ENCODE measurements at places on chromosomes 5 and 9.

GRCh38 chr5:14584848-14585247, 3.3 kb downstream of the OTULINL start:
- no peak overlapping the region for H3K27ac ChIP-seq
- DNase-seq = no peak
- no peaks in the 10 kb centered on the region for H3K36me3 ChIP-seq
- H3K27me3 ChIP-seq = peaks cover 8% of the 10 kb centered on the region
- H3K4me3 ChIP-seq = no peak overlapping the region

GRCh38 chr5:35904443-35905132, 33.8 kb downstream of the CAPSL start:
- H3K27me3 ChIP-seq = no peaks in the 10 kb centered on the region
- DNase-seq = no peak
- H3K27ac ChIP-seq = no peak overlapping the region

DNA sequence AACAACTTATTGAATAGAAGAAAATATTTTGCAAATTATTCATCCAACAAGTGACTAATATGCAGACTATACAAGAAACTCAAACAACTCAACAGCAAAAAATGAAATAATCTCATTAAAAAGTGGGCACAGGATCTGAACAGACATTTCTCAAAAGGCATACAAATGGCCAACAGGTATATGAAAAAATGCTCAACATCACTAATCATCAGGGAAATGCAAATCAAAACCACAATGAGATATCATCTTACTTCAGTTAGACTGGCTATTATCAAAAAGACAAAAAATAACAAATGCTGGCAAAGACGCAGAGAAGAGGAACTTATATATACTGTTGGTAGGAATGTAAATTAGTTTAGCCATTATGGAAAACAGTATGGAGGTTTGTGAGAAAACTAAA, 1.8 kb upstream of the AMACR start:
- no peak overlapping the region for H3K27ac ChIP-seq
- H3K4me3 ChIP-seq = no peak overlapping the region
- no peak for DNase-seq

DNA sequence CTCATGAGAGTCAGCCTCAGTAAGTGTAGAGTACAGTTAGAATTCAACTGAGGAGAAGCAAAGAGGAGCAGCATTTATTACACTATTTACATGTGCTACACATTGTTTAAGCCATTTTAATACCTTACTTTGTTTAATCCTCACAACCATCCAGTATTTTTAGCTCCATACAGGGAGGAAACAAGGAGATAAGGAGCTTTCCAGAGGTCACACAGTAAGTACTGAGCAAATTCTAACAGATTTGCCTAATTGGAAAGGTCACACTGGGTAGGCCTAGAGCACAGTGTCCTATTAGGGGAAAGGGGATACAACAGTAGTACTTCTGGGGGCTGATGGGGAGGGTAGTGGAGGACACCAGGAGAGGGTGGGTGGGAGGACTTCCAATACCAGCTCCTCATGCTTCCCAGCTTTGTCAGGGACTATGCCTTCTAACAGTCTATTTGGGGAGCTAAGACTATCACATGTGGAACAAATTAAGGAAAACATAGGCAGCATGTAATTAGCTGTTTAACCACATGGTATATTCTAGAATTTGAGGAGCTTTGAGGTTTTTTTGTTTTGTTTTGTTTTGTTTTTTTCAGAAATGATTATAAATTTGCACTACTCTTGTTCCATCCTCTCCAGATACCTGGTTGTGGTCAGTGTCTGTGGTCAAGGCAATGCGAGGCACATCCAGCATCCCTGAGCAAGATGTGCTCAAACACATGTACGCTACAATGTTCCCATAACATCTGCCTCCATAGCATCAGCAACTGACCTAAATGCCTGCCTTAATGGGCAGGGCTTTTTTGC, 96.0 kb upstream of the SLC12A2 start:
- H3K27me3 ChIP-seq = no peaks in the 10 kb centered on the region
- H3K4me1 ChIP-seq = no peaks in the 10 kb centered on the region
- no peak for DNase-seq
- H3K36me3 ChIP-seq = no peaks in the 10 kb centered on the region

- no peaks in the 10 kb centered on the region for H3K36me3 ChIP-seq
- DNase-seq = no peak
- no peaks in the 10 kb centered on the region for H3K4me1 ChIP-seq
- H3K27me3 ChIP-seq = peaks cover 3% of the 10 kb centered on the region
Observed at GRCh38 chr9:99299211-99300102, 77.4 kb downstream of the SEC61B start.

All from neuronal stem cell (in vitro differentiated cells).